Ascending aorta (tissue), 2 donors: ENCODE measurements at places on chromosomes 5 and 9. TPM values are rescaled to one million over a fixed set of nuclear protein-coding genes. Genes with fewer than 3 reads are reported as not detected.

The SOHLH1 gene
- not detected for total RNA-seq

The NEURL1B gene
- 131 TPM for total RNA-seq

The PFN3 gene
- not detected for total RNA-seq

The SPAG8 gene
- not detected for total RNA-seq

The ANKRD18B gene
- total RNA-seq = not detected

DNA sequence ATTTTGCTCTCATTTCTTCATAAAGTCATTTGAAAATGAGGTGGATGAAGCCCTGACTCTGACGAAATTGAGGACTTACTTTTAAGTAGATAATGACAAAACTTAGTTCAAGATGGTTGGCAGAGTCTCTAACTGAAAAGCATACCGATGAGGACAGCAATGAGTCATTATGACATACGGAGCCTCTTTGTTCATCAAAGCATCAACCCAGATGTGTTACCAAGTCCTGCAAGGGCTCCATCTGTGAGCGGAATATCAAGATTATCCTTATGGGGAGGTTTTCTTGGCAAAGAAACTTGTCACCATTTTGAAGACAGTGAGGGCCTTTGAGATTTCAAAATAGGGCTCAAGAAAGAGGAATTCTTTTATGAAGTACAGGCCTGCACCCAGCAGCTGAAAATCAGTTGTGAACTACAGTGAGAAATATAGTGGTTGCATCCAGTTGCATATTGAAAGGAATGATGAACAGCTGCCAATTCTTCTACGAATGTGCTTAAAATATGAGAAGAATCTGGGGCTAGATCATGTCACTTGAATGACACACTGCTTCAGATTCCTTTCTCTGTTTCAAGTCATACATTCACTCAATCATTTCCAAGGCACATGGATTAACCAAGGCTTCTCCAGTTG lies 86.6 kb upstream of the SLC24A2 start:
- no peaks in the 10 kb centered on the region for H3K27me3 ChIP-seq
- H3K27ac ChIP-seq = no peak overlapping the region
- no peak for DNase-seq
- H3K36me3 ChIP-seq = no peaks in the 10 kb centered on the region

DNA sequence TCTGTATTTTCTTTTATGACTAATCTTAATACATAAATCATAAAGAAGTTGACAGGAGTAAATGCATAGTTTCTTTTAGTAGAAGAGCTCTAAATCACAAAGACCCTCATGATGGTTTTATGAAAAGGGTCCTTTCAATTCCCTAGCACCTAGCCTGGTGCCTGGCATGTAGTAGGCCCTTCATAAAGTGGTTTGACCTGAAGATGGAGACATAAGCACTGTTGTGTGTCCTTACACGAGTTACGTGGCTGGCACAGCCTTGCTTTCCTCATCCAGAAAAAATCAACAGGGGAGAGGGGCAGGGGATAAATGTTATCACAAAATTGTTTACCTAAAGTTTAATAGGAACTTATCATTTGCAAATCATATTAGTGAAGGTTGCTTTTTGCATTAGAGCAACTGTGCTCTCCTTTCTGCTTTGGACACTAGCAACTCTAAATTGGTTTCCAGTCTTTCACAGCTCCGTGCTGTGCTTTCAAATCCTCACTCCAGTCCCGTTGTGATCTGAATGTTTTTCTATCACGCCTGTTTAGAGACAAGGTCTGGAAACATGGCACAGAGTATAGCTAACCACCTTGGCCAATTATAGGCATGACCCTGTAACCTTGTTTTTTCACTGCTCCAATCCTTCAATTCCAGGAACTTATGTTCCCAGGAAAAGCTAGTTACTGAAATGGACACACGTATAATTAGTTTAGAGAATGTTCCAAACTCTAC lies 55.7 kb downstream of the ARL15 start:
- no peaks in the 10 kb centered on the region for H3K27me3 ChIP-seq
- no peaks in the 10 kb centered on the region for H3K36me3 ChIP-seq
- peaks cover 4% of the 10 kb centered on the region for H3K4me1 ChIP-seq
- H3K27ac ChIP-seq = no peak overlapping the region

- no peak overlapping the region for H3K4me3 ChIP-seq
- H3K27ac ChIP-seq = no peak overlapping the region
- no peaks in the 10 kb centered on the region for H3K4me1 ChIP-seq
- H3K36me3 ChIP-seq = no peaks in the 10 kb centered on the region
- H3K27me3 ChIP-seq = no peaks in the 10 kb centered on the region
These were observed 9.1 kb upstream of the C1QTNF2 start for GRCh38 chr5:160379511-160379910.

DNA sequence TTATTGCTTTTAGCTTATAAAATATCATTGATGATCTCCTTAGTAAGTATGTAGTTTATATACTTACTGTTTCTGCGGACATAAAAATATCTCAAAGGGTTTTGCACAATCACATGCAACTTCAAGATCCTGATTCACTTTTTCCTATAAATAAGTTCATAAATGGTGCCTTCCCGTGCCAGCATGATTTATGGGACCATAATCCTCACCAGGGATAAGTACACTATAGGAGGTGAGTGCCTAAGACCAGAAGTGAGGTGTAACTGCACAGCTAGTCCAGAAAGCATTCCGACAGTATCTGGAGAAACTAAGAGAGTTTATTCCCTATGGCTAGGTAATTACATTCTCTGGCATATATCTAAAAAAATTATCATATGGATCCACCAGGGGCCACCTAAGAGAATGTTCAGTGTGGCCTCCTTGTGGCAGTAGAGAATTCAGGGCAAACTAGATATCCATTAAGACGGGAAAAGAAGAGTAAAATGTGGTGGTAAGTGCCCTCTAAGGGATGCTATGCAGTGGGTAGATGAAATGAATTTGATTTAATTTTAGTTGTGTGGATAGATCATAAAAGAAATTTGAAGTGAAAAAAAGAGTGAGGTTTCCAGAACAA lies 402.5 kb upstream of the SLC24A2 start:
- no peak for DNase-seq
- no peak overlapping the region for H3K4me3 ChIP-seq
- H3K27ac ChIP-seq = no peak overlapping the region

GRCh38 chr5:55037890-55038289 lies 13.8 kb downstream of the GZMK start:
- no peak overlapping the region for H3K4me3 ChIP-seq
- no peak for DNase-seq
- no peaks in the 10 kb centered on the region for H3K4me1 ChIP-seq
- no peak overlapping the region for H3K27ac ChIP-seq

- no peak overlapping the region for H3K4me3 ChIP-seq
- H3K4me1 ChIP-seq = no peaks in the 10 kb centered on the region
- H3K27me3 ChIP-seq = no peaks in the 10 kb centered on the region
These were observed 209.8 kb downstream of the CDH12 start for GRCh38 chr5:22643356-22643755.

DNA sequence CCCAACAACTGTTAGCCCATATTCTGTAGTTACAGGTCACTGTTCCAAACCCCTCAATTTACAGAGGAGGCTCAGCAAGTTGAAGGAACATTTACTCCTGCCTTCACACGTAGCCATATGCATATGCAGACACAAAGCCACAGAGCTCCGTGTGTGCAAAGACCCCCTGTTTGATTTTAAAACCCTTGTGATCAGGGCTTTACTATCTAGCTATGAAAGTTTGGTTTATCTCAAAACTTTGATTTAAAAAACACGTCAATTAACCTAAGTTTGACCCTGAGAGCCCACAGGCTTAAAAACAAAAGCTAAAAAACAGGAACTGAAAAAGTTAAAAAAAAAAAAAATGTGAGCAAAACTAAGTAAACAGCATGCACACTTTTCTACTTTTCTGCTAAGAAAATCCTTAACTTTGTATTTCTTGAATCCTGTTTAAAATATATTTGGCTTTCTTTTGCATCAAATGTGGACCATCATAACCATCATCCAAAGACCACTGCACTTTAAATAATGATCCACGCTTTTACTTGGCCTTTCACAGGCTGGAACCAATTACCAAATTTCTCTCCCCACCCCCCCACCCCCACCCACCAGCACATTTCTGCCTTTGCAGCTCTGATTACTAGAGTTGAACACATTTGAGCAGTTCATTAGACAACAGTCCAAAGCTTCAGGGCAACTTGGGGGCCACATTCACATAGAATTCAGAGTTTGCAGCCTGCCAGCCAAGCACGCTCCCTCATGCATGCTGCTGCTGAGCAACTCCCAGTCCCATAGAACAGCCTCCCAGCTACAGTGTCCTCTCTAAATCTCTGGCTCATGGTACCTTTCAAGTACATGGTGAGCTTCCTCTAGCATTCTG lies 128.8 kb upstream of the MAP3K1 start:
- H3K4me3 ChIP-seq = no peak overlapping the region
- H3K27me3 ChIP-seq = no peaks in the 10 kb centered on the region
- no peak for DNase-seq

DNA sequence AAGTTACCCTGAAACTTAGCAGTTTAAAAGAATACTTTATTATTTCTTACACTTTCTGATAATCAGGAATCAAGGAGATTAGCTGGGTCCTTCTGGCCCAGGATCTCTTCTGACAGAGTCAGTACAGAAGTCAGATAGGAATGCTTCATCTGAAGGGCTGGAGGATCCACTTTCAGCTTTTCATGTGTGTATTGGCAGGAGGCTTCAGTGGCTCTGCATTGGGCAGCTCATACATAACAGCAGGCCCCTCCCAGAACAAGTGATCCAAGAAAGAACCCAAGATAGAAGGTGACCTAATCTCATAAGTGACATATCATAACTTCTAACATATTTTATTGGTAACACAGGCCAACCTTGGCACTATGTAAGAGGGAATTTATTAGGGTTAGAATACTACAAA lies 258.4 kb downstream of the HCN1 start:
- H3K27me3 ChIP-seq = no peaks in the 10 kb centered on the region
- no peak overlapping the region for H3K4me3 ChIP-seq
- no peaks in the 10 kb centered on the region for H3K36me3 ChIP-seq
- H3K4me1 ChIP-seq = no peaks in the 10 kb centered on the region
- DNase-seq = no peak
- no peak overlapping the region for H3K27ac ChIP-seq

DNA sequence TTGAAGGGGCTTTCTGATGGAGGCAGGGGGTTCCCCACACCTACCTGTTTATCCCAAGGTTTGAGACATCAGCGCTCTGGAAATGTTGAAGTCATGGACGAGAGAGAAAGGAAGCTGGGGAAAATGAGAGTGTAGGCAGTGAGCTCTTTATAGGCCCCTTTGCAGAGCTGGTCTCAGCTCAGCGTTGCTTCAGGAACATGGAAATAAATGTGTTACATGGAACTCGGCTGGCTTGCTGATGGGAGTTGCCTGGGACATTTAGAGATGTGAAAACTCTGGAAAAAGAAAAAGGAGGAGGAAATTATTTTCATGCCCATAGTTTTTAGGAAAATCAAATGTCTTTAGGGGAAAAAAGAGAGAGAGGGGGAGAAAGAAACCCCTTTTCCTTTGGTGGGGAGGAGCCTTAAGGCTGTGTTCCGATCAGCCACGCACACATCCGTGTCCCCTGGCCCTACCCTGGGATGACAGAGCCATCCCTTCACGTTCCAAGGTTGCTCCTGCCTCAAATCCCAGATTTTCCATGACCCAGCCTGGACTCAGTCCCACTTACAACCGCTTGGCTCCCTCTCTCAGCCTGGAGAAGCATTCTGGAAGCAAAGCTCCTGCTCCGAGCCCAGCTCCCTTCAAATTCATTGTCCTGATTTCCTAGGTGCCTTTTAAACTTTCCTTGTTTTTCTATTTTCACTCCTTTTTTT lies 78.3 kb downstream of the COL27A1 start:
- H3K36me3 ChIP-seq = no peaks in the 10 kb centered on the region
- no peak overlapping the region for H3K4me3 ChIP-seq
- no peaks in the 10 kb centered on the region for H3K27me3 ChIP-seq
- peaks cover 4% of the 10 kb centered on the region for H3K4me1 ChIP-seq
- H3K27ac ChIP-seq = peak overlapping the region; percentile 54

GRCh38 chr5:21774801-21775200 lies 1078.3 kb downstream of the CDH12 start:
- H3K36me3 ChIP-seq = no peaks in the 10 kb centered on the region
- no peak overlapping the region for H3K27ac ChIP-seq
- no peak for DNase-seq
- no peaks in the 10 kb centered on the region for H3K4me1 ChIP-seq
- H3K27me3 ChIP-seq = no peaks in the 10 kb centered on the region
- H3K4me3 ChIP-seq = no peak overlapping the region

GRCh38 chr5:26889815-26890214 lies 148.6 kb downstream of the CDH9 start:
- no peaks in the 10 kb centered on the region for H3K27me3 ChIP-seq
- no peak overlapping the region for H3K4me3 ChIP-seq
- H3K36me3 ChIP-seq = no peaks in the 10 kb centered on the region
- no peaks in the 10 kb centered on the region for H3K4me1 ChIP-seq

DNA sequence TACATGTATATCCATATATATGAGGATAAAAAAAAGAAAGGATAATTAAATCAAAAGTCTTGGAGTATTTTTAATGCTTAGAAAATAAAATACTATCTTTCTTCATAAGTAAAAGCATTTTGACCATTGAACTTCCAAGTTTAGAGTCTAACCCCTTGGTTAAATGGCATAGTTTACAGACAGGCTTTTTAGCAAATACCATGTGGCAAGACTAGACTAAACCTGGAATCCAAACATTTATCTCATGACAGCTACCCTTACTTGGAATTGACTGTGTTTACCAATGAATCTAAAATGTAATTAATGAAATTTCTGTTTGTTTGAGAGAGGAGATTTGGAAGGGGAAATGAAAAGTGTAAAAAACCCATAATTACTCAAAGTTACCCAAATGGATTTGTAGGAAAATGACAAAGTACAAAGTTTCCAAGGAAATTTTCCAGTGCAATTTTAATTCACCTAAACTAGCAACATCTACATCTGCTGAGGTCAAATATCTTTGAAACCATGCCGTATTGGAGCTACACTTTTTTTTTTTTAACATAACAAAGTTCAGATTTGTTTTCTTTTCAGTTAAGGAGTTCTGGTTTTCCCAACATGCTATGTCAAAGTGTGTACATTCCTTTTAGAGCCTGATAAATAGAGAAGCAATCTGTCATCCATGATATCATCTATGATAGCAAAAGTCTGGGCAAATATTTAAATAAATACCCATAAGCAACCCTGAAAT lies 272.1 kb upstream of the DAB2 start:
- no peaks in the 10 kb centered on the region for H3K36me3 ChIP-seq
- H3K4me1 ChIP-seq = no peaks in the 10 kb centered on the region
- no peaks in the 10 kb centered on the region for H3K27me3 ChIP-seq
- H3K4me3 ChIP-seq = no peak overlapping the region
- no peak overlapping the region for H3K27ac ChIP-seq
- no peak for DNase-seq

GRCh38 chr5:77871946-77872345 lies 95.8 kb upstream of the TBCA start:
- H3K4me1 ChIP-seq = no peaks in the 10 kb centered on the region
- DNase-seq = no peak
- no peaks in the 10 kb centered on the region for H3K36me3 ChIP-seq

GRCh38 chr9:27377147-27377807 lies 80.3 kb upstream of the EQTN start:
- no peaks in the 10 kb centered on the region for H3K36me3 ChIP-seq
- DNase-seq = no peak
- H3K4me1 ChIP-seq = no peaks in the 10 kb centered on the region
- no peak overlapping the region for H3K27ac ChIP-seq
- no peaks in the 10 kb centered on the region for H3K27me3 ChIP-seq

- no peak for DNase-seq
- H3K27ac ChIP-seq = peak overlapping the region; percentile 56
- H3K36me3 ChIP-seq = no peaks in the 10 kb centered on the region
- peaks cover 10% of the 10 kb centered on the region for H3K4me1 ChIP-seq
- H3K4me3 ChIP-seq = peak overlapping the region; percentile 12
- H3K27me3 ChIP-seq = no peaks in the 10 kb centered on the region
These were observed 25.9 kb upstream of the ANKRD55 start for GRCh38 chr5:56259002-56259511.

GRCh38 chr9:105144076-105144475 lies 100.4 kb upstream of the SLC44A1 start:
- no peaks in the 10 kb centered on the region for H3K27me3 ChIP-seq
- no peaks in the 10 kb centered on the region for H3K36me3 ChIP-seq
- DNase-seq = no peak
- no peak overlapping the region for H3K27ac ChIP-seq
- no peaks in the 10 kb centered on the region for H3K4me1 ChIP-seq
